Naive thymus-derived CD8-positive, alpha-beta T cell (primary cell): ENCODE measurements at places on chromosomes 5 and 9.

DNA sequence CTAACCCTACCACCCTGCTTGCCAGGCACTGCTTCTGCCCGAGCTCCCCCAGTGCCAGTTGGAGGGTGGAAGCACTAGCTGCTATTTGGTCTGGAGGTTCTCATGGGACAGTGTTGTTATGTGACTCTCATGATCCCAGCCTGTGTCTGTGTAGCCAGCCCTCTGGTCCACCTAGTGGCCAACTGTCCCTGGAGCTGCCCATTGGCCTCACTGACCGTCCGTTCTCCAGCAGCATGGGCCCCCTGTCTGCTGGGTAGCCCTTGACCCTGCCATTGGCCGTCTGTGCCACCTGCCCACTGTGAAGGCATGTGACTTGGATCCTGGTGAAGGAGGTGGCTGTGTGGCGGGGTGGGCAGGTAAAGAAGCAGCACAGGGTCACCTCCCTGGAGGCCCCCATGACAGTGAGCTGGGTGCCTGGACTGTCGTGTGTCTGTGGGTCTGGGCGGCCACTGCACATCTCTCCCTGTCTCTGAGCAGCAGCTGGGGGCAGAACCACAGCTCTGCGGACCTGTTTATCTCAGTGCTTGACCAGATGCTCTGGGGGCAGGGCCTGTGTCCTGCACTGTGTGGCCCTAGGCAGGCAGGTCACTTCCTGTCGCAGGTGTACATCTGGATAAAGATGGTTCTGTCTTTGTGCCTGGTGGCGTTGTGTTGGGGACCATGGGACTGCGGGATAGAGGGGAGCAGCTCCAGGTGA, 11.4 kb downstream of the PHF2 start:
- H3K36me3 ChIP-seq: no peaks in the 10 kb centered on the region
- H3K4me1 ChIP-seq: peaks cover 77% of the 10 kb centered on the region
- no peak for DNase-seq
- no peak overlapping the region for H3K4me3 ChIP-seq
- H3K27me3 ChIP-seq: no peaks in the 10 kb centered on the region
- H3K27ac ChIP-seq: peak overlapping the region; percentile 94

DNA sequence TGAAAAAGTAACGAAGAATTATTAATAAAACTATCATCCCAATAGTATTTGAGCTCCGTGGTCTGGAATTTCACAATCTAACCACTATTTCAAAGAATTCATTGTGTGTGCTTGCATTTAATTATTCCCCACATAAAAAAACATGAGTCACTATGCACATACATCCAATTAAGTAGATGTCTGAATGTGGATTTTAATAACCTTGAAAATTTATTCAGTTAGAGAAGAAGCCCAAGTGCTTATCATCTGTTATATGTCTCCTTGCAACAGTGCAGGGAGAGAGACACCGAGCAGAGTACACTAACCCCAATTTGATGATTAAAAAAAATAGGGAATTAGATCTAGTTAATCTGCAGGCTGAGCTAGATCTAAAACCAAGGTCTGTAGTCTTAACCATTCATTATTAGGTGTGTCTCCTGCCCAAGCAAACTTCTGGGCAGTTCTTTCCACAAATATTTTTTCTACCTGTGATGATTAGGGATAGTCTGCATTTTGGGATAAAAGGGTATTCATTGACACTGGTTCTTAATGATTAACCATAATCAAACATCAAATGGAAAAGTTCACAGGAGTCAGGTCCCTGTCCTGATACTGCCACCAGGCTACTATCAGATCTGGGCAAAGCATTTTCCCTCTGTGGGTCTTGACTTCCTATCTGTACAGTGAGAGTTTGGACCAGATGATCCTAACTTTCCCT, 164.2 kb downstream of the GRIA1 start:
- no peak overlapping the region for H3K27ac ChIP-seq
- H3K4me3 ChIP-seq: no peak overlapping the region
- no peaks in the 10 kb centered on the region for H3K4me1 ChIP-seq
- no peaks in the 10 kb centered on the region for H3K27me3 ChIP-seq

DNA sequence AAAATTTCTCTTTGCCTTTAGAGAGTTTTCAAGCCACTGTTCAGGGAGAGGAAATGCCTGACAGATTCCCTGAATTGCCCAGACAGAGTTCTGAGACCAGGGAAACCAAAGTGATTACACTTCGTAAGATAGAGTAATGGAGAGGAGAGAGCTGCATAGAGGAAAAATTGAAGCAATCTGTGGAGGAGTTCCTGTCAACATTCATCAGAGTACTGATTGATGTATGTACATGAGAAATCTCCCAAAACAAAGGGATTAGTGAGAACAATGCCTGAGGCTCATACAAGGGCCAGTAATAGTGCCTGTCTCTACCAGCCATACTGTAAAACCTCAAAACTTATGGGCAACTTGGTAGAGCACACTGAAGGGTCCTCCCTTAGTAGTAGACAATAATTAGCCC, 79.0 kb upstream of the TRIM32 start:
- peaks cover 65% of the 10 kb centered on the region for H3K36me3 ChIP-seq
- no peak overlapping the region for H3K27ac ChIP-seq
- DNase-seq: no peak
- H3K27me3 ChIP-seq: no peaks in the 10 kb centered on the region

GRCh38 chr5:139014726-139015125, 139.6 kb upstream of the LRRTM2 start:
- no peaks in the 10 kb centered on the region for H3K27me3 ChIP-seq
- no peak for DNase-seq
- H3K4me3 ChIP-seq: no peak overlapping the region
- H3K27ac ChIP-seq: no peak overlapping the region
- H3K36me3 ChIP-seq: peaks cover 8% of the 10 kb centered on the region

- no peak for DNase-seq
- no peaks in the 10 kb centered on the region for H3K4me1 ChIP-seq
- H3K36me3 ChIP-seq: no peaks in the 10 kb centered on the region
- H3K27ac ChIP-seq: no peak overlapping the region
Measured at GRCh38 chr9:13445103-13445500, 165.6 kb upstream of the MPDZ start.

- DNase-seq: no peak
- no peak overlapping the region for H3K27ac ChIP-seq
- no peak overlapping the region for H3K4me3 ChIP-seq
Measured at GRCh38 chr5:142493875-142494518, 169.2 kb upstream of the SPRY4 start.
